ENCODE measurements at places on chromosomes 11 and 22.

DNA sequence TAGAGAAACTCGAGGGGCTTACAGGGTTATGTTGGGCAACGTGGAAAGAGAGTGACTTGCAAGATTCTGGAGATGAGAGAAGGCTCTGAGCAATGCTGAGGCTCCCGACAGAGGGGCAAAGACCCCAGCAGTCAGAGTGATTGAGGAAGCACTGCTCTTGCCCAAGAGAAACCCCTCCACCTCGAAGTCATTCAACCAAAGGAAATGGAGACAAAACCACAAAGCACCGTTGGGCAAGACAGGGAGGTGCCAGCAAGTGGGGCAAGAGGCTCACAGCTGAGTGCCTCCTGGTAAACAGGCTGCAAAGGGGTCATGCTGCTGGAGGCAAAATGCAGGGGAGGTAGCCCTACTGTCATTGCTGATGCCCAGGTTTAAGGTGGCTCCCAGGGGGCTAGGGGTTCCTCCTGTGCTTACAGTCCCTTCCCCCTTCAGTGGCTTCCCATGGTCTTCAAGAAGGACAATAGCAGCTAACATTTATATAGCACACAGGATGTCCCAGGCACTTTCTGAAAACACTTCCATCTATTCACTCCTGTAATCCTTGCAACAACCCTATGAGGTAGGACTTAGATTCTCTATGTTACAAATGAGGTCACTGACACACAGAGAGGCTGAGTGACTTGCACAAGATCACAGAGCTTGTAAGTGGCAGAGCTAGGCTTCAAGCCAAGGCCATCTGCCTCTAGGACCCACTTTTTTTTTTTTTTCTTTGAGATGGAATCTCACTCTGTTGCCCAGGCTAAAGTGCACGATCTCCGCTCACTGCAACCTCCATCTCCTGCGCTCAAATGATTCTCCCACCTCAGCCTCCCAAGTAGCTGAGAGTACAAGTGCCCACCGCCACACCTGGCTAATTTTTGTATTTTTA, 18.1 kb upstream of the MYH9 start:
- no peak for DNase-seq

DNA sequence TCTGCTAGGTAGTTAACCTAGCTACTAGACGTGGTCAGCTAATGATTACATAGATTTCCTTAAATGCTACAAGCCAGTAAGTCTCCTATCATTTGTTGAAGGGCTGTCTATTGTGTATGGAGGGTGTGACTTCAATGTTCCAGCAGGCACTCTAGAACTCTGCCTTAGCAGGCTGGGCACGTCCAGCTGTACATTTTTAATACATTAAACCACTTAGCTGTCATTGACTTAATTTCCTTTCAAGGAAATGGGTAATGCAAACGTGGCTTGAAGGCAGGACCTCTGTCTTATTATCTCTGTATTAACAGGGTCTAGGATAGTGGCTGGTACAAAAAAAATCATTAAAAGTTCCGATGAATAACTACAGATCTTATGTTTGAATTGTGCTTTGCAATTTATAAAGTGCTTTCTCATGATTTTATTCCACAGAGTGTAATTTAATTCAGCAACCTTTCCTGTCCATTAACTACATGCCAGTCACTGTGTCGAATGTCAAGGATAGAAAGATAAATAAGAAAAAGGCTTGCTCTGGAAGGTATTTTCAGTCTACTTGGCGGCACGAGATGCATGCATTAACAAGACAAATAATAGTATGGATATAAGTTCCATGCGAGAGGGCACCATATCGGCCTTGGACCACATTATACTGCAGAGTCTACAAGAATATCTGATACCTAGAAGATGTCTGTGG, 60.3 kb downstream of the APOL3 start:
- no peak for DNase-seq

GRCh38 chr22:41619979-41620588, 759 bp downstream of the DESI1 start:
- DNase-seq = no peak

- DNase-seq = no peak
These were observed 18.4 kb upstream of the IL2RB start for GRCh38 chr22:37167981-37168647.

- peak; percentile 66 for DNase-seq
These were observed at the start of gene RRP7A for GRCh38 chr22:42519525-42520401. Gene RRP7A, minus strand, starts transcription at chr22:42519796. Its CDS starts 10 bp downstream, at chr22:42519786.

- DNase-seq = no peak
These were observed 37.1 kb upstream of the TLCD5 start for GRCh38 chr11:120288021-120288420.

DNA sequence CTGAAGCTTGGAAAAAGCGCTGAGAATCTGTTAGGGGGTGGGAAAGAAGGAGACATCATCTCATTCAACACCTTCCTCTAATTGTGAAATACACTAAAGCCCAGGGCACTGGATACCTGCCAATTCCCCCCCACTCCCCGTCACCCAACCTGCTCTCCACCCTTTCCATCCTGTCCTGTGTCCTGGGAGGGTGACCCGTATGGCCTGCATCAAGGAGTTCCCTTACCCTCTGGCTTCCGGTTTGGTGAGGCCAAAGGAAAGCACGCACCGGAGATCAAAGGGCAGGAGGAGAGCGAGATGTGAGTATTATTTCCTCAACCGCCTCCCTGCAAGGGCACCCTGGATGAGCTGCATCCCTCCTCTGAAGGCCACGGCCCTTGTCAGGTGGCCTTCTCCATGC, 65.0 kb upstream of the PTPRJ start:
- no peak for DNase-seq

DNA sequence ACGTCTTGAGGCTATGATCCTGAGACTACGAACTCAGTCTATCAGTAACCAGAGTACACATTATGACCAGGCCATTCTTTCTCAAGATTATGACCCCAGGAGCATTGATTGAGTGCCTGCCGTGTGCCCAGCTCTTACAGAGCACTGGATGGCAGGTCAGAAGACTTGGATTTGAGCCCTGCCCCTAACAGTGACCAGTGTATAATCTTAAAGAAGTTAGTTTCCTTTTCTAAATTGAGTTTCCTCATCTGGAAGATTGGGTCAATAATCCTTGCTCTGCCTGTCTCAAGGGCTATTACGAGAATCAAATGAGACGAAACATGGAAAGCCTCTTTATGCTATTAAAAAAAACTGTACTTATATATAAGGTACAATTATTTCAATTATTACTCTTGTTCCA, 38.2 kb downstream of the SLCO2B1 start:
- DNase-seq = no peak

GRCh38 chr22:46363611-46364321, 28.3 kb downstream of the TRMU start:
- no peak for DNase-seq

DNA sequence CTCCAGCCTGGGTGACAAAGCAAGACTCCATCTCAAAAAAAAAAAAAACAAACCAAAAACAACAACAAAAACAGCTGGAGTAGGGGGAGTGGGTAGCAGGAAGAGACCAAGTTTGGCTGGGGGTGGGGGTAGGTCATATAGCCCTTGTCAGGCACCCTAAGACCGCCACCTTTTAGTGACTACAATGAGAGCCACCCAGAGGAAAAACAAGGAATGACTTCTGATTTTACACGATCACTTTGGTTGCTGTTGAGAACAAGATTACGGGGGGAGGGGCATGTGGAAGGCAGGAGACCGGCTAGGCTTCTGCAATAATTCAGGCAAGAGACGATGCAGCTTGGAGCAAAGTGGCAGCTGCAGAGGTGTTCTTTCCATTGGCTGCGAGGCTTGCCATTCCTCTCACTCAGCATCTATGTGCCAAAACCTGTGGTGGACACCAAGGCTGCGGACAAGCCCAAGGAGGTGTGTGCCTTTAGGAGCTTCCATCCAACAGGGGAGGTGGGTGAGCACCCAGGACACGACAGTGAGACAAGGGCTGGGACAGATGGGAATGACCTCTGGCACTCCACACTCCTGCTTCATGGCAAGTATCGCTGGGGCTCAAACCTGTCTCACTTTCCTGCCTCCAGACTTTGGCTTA, 1.7 kb downstream of the RPS19BP1 start:
- DNase-seq = no peak

DNA sequence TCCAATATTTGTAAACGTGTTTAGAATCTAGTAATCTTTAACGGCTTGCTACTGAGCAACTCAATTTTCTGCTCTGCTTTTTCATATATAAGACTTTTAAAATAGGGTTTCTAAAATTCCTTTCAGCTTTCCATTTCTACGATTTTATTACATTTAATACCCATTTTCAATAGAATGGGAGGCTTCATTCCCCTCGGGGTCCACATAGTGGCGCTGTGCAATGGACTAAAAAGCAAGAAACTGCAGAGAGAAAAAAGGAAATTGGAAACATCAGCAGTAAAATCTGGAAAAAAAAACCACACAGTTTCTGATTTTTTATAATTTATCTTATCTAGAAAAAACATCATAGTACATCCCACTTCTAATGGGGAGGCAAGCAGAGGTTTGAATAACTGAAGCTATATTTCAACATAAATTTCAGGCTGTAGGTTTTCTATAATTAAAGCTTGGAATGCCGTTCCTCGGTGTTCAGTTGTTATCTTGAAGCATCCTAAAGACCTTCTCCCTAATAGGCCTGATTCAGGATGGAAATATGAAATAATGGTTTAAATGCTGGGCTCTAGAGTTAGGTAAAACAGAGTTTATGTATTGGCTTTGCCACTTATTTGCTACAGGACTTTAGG, 18.7 kb upstream of the JHY start:
- DNase-seq = no peak

GRCh38 chr11:128411150-128411549, 176.2 kb downstream of the ETS1 start:
- DNase-seq = no peak

- no peak for DNase-seq
These were observed 97.7 kb upstream of the APOA1 start for GRCh38 chr11:116935089-116935488.

GRCh38 chr11:8087185-8087584, 6.2 kb downstream of the TUB start:
- no peak for DNase-seq

- peak; percentile 65 for DNase-seq
These were observed 566.2 kb downstream of the TBC1D22A start for GRCh38 chr22:47328550-47329243.

GRCh38 chr11:104161751-104162450, 2.0 kb downstream of the PDGFD start:
- no peak for DNase-seq

DNA sequence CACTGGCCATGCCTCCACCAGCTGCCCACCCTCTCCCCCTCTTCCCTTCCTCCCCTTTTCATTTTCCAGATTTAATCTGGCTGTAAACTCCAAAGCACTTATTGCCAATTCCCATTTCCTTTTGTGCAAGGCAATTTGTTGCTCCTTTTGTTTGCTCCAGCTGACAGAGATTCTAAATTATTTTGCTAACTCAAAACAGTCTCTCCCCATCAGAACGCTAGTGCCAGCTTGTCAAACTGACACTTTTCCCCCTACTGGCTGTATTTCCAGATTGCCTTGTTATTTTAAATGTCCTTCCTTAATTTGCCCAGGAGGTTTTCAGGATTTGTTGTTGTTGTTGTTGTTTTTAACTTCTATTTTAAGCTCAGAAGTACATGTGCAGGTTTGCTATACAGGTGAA, 57.0 kb upstream of the PAK1 start:
- DNase-seq = no peak

DNA sequence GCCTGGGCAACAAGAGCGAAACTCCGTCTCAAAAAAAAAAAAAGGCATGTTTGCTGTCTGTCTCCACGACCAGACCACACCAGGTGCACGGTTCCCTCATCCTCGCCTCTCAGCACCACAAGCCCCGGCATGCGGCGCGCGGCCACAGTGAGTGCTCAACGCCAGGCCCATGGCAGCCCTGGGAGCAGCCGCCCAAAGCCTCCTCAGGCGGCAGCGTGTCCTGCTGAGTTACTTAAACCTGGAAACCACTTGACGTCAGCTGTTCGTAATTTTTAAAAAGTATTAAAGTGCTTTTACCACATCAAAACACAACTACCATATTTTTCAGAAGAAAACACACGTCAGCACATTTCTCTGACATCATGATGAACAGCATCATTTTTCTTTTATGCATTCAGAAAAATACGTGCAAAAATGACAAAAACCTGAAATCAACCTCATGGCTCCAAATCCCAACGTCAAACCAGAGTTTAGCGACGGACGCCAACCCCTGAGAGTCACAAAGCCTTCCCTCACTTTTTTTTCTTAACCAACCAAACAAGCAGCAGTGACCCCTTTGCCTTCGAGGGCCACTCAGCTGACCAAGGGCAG, 2.1 kb downstream of the DEAF1 start:
- DNase-seq = no peak

- no peak for DNase-seq
These were observed 42.8 kb downstream of the ZNF280B start for GRCh38 chr22:22465782-22466181.

DNA sequence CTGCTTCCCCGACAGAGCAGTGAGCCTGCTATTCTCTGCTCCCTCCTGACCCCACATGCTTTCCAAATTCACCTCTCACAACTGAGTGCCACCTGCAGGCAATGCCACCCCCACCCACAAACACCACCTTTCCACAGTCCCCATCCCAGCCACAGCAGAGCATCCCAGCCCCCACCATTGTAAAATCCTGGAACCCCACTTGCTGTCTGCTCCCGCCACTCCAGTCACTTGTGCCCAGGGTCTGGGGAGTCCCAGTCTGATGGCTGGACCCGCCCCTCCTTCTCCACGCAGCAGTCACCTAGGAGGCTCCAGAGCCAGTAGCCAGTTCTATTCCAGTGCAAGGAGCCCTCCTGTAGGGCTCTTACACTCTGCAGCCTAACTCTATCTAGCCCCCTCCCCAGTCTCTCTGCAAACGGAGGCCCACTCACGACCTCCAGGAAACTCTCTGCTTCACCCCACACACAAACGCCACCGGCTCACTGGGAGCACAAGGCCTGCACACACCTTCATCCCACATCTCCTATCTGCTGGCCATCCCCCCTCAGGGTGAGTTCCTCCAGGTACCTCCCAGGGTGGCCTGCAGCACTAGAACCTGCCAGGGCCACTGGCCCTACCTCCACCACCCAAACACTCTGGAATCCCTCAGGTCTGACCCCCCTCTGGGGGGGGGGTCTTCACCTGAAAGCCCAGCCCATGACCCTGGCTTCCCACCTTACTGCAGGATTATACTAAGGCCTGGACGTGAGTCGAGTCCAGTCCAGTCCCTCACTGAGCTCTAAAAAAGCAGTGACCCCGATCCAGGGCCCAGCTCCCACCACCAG, 1.4 kb downstream of the GNB1L start:
- DNase-seq = no peak

Data from H54 (cell line).